ENCODE measurements at places on chromosomes 4 and X.

DNA sequence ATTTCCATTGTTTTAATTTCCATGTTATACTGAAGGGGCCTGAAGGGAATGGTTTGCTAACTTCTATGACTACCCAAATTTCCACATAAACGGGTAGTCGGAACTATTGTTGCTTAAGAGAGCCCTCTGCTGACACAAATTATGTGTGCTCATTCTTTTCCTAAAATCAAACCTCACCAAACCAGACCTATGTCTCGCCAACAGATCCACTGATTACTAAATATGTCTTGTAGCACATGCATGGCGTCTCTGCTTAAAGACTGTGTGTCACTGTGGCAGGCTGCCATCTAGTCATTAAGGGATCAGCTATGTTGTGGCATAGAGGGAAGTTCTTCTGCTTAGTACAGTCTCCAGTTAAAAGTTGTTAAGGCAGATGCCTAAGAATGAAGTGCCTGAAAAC, 25.1 kb downstream of the PIR start:
- DNase-seq = no peak

- DNase-seq = no peak
Measured at GRCh38 chr4:55530691-55531090, 16.0 kb downstream of the CLOCK start.

DNA sequence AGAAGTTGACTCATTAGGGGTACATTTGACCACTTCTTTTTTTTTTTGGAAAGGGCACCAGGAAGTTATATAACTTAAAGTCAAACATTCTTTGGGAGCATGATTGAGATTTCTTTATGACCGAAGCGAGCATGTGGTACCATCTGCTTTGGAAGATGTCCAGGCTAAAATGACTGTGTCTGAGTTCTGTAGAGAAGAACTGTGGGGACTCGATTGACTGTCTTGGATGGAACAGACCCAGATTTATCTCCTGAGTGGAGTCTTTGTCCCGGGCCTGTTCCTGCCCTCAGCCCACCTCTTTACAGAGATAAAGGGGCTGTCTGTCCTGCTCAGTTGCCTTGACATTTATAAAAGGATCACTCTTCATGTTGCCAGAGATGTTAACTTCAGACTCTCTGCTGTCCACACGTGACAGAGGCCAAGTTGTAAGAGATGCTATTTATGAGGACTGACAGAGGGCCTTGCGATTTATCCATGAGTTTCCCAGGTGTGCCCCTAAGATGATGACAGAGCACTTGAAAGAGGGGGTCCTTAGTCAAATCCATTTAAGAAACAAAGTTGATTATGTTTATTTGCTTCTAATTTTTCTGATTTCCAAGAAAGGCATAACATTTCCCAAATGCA, 16.8 kb downstream of the SMIM20 start:
- DNase-seq = no peak

DNA sequence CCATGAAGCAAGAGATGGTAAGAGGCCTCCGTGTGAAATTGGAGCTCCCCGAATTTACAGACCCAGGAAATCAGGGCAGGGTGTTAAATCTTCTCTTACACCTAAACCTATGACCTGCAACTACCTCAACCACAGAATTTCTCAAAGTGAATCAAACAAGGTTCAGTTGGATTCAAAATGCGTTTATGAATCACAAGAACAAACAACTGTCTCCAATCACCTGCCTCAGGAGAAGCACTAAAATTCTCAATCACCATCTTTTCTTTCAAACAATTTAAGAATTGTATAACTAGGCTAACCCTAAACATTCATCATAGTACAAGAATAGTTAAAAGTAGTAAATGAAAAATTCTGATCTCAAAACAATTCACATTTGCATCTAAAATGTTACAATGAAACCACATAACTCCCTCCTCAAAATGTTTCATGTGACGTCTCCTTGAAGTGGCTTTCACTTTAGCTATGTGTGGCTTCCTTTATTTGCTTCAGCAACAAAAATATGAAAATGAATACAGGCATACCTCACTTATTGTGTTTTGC, 19.2 kb downstream of the PPP3CA start:
- no peak for DNase-seq

DNA sequence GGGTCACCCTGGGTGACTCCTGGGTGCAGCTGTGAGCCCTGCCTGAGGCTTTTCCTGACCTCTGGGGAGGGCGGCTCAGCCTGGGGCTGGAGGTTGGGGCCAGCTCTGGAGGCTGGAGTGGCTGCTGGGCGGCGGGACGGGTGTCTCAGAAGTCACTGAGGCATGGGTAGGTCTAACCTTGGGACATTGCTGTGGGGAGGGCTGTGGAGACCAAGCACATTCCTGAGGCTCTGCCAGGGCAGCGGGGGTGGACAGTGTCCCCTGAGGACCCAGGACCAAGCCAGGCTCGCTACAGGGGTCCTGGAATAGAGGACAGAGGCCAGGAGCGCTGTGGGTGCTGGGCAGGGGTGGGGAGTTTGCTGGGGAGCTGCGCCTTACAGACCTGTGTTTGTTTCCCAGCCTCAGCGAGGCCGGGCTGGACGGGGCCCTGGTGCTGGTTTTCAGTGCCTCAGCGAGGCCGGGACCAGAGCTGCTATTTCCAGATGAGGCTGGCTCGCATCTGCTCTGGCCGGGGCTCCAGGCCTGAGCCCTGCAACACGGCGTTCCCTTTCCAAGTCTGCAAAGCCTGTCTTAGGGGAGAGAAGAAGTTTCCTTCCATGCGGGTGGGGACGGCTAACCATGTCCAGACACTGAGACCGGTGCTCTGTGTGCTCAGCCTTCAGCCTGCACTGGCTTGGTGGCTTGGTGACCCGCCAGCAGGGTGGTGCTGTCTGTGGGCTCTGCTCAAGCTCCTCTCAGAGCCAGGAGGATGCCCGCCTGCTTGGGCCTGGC, 3.0 kb upstream of the SLC25A6 start:
- no peak for DNase-seq

DNA sequence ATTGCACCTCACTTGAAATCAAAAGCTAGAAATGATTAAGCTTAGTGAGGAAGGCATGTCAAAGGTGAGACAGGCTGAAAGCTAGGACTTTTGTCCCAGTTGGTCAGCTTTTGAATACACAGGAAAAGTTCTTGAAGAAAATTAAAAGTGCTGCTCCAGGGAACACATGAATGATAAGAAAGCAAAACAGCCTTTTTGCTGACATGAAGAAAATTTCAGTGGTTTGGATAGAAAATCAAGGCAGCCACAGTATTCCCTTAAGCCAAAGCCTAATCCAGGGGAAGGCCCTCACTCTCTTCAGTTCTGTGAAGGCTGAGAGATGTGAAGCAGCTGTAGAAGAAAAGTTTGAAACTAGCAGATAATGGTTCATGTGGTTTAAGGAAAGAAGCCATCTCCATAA, 150.8 kb downstream of the ADGRL3 start:
- no peak for DNase-seq

DNA sequence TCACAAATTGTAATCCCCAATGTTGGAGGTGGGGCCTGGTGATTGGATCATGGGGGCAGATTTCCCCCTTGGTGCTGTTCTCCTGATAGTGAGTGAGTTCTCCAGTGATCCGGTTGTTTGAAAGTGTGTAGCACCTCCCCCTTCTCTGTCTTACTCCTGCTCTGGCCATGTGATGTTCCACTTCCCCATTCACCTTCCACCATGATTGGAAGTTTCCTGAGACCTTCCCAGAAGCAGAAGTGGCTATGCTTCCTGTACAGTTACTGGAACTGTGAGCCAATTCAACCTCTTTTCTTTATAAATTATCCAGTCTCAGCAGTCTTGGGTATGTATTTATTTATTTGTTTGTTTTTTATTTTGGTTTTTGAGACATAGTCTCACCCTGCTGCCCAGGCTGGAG, 143.2 kb downstream of the CPE start:
- DNase-seq = no peak

GRCh38 chr4:7301846-7302630, 109.7 kb downstream of the SORCS2 start:
- DNase-seq = no peak

- no peak for DNase-seq
Measured at GRCh38 chr4:118774989-118775388, 60.9 kb downstream of the SEC24D start.

GRCh38 chrX:2351999-2352995, 148.5 kb downstream of the DHRSX start:
- no peak for DNase-seq

DNA sequence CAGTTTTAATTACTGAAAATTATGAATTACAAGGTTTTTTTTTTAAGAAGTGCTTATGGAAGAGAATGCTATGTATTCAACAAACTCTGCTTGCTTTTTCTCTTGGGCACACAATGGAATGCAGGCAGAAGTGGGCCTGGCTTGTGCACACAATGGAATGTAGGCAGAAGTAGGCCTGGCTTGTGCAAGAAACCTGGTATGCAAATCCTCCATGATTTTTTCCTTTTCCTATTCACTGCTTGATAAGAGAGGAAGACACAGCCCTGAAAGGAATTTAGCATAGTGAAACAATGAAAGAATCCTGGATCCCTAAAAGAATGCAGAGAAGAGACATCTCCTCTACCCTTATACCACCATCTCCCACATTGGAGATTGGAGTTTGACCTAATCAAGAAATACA, 138.4 kb downstream of the COL25A1 start:
- DNase-seq = no peak

DNA sequence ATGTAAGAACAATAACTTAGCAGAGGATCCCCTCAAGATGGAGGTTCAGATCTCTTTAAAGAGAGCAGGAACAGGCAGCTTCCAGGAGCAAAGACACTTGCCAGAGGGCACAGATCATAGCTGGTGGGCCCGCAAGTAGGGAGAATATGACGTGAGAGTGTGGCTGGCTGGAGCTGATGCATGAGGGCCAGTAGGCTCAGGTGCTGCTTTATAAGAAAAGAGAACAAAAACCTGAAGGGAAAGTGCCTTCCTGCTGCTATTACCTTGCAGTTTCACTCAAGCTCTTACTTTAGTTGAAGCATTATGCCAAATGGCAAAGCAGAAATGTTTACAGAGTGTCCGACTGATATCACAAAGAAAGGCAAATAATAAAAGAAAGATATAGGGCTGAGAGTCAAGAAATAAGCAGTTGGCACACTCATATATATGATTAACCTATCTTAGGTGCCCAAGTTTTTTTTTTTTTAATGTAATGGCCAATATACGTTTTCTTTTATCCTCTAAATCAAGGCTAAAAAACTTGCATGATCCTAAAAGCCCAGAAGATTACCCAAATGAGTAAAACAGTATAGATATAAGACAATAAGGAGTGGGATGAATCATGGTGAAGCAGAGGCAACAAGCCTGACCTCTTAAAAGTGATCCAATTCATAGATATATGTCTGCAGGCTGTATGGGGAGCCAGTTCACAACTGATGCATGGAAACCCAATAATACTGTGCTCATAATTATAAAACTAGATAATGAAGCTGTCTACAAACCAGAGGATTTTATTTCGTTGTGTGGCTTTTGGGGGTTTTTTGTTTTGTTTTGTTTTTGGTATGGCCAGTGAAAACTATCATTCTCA, 12.6 kb downstream of the NR0B1 start:
- no peak for DNase-seq

DNA sequence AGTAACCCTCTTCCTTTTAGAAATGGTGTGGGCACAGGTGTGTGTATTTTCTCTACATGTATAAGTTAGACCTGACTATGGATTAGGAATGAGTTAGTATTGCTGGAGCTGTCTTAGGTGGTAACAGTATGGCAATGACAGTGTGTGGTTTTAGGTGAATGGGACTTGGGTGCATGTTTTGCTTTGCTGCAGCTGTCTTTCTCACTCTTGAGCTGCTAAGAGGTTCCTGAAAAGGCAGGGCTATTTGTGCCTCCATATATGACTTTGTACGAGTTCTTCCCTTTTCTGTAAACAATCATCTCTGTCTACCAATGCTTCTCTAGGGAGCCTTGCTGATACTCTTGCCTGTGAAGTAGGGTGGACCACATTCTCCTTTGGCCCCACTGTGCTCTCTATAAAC, 234.8 kb upstream of the HHIP start:
- DNase-seq = no peak

DNA sequence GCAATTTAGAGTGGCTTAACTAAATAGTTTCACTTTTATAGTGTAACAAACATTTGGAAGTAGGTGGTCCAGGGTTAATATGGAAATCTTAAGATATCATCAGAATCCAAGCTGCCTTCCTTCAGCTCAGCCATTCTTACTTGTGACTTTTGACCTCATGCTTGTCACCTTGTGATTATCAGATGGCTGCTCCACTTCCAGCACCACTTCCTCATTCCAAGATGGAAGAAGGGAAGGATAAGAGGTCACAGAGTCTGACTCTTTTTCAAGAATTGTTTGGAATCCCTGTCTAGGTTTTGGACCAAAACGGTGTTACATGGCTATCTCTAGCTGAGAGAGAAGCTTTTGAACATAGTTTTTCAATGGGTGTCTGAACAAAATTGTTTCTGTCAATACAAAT, 39.9 kb downstream of the MTTP start:
- DNase-seq = no peak

GRCh38 chr4:56880572-56880971, 27.1 kb upstream of the REST start:
- no peak for DNase-seq

DNA sequence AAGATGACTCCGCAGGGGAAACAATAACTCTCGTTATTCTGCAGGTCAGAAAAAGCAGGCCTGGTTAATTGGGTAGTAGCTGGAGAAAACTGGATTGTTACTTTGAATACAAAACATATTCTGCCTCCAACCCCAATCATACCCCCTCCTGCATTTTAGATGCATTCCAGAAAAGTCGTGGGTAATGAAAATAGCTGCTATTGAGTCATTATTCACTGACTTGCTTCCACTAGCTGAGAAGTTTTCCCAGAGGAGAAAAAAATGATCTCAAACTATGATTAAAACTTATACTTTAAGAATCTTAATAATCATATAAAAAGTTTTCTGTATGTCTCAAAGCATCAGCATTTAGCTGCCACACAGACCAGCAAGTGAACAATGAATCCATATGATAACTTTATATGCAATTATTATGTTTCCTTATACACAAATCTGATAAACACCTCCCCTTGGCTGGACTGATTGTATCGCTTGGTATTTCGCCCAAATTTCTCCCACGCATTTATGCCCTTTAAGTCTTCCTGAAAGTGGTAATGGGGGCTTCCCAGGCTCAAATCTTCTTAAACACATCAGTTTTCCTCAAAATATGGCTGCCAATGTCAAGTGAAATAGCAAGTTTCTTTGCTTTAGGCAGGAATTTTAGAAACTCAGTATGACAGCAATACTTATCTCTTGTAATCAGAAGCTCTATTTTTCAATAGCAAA, 181.0 kb downstream of the LDB2 start:
- DNase-seq = no peak

DNA sequence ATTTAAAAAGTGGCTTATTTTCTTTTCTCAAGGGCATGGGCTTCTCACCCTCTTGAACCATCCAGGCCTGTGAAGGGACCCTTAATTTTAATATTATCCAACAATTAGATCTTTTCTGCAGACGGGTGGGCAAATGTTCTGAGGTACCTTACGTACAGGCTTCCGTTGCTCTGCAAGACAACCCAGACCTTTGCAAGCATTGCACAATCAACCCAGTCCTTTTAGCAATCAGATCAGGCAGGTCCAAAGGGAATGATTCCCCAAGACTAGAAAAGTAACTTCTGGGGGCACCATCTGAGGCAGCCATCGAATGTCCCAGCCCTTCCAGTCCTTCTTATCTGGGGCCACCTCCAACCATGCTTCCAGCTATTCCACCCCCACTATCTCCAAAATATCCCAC, 67.3 kb upstream of the TACR3 start:
- DNase-seq = no peak
